ENCODE measurements at places on chromosomes 11 and 22. TPM values are rescaled to one million over a fixed set of nuclear protein-coding genes. Genes with fewer than 3 reads are reported as not detected.

PDE2A gene
- 3.0 TPM for total RNA-seq

CBX7 gene
- total RNA-seq: 0.37 TPM

PARVG gene
- total RNA-seq: 0.04 TPM

GP1BB gene
- 1.3 TPM for total RNA-seq

TPBGL gene
- not detected for total RNA-seq

OPCML gene
- 0.12 TPM for total RNA-seq

POLR2F gene
- total RNA-seq: 145 TPM

NXPE2 gene
- total RNA-seq: not detected

ZNF280B gene
- 2.4 TPM for total RNA-seq

NLRP6 gene
- total RNA-seq: not detected

SYT7 gene
- total RNA-seq: 10.8 TPM

DNA sequence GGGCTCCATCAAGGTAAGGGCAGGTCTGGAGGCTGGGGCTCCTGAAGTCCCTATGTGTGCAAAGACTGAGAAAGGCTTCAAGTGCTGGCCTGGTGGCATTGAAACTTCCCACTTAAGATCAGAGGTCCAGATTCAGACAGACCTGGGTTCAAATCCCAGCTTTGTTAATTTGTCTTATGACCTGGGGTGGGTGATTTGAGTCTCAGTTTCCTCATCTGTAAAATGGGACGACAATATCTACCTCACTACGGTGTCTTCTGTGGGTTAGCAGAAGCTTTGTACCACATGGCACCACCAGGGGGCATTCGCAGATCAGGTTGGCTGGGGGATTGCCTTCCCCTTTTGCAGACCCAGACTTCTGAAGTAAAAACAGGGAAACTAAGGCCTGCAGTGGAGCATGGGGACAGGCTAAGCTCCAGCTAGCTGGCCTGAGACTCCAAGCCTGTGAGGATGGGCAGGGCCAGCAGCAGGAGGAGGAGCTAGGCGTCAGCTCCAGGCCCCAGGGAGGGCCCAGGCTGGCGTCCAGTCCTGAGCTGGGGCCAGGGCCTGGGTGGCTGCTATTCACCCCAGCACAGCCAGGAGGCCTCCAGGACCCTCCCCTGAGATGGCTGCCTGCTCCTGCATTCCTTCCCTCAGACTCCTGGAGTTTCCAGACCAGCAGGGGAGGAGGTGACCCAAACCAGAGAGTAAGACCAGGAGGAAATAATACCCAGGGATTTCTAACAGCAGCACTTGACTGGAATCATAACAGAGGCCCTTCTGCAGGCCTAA lies 1.5 kb downstream of the CASTOR1 start:
- peak; percentile 60 for DNase-seq

DNA sequence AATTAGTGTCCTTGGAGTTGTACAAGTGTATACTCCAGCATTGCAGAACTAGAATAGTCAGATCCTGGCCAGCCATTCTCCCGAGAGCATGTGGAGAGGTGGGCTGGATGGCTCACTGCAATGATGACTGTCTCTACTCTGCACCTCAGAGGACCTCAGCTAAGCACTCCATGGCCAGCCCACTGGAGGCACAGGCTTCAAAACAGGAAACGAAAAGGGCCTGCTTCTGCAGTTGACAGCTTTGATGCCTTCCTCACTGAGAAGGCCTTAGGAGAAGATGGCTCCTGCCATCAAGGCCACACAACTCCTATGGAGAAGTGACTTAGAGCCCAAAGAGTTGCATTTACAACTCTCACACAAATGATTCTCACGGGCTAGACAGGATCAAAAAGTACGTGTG lies 9.1 kb downstream of the POLD4 start:
- DNase-seq: no peak

GRCh38 chr11:86910592-86910991 lies 44.6 kb downstream of the FZD4 start:
- DNase-seq: no peak

GRCh38 chr11:75240311-75241035 lies at the start of gene TPBGL:
Gene TPBGL (plus strand): TSS chr11:75240774. CDS start chr11:75241050, 276 bp downstream.
- DNase-seq: no peak

DNA sequence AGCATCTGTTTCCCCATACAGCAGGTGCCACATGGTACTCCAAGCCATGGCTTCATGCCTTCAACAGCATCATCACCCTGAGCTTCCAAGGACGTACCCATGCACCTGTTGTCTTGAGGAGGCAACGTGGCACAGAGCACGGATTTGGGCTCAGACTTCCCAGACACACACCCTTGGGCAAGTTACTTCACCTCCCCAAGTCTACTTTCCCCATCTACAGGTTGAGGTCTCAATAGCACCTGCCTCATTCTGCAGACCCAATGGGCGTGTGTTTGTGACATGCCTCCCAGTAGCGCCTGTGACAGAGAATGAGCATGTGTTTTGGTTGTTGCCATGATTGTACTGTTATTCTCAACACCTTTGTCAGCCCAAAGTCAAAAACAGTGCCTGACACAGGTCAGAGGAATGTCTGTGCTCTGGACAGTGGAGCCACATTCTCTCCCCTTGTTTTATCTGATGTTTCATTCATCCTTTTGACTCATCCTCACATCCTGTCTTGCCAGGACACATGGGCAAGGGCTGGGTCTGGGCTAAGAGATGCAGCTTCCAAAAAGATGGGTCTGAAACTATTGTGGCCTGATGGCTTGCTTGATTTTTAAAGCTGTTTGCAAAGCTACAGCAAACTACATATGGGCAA lies 53.4 kb upstream of the CCND1 start:
- no peak for DNase-seq

- no peak for DNase-seq
These were observed 196.5 kb downstream of the SHANK2 start for GRCh38 chr11:71055925-71056324.

GRCh38 chr22:38153821-38154562 lies 27.6 kb downstream of the PLA2G6 start:
- no peak for DNase-seq

GRCh38 chr11:94472916-94473799 lies 20.5 kb downstream of the MRE11 start:
- no peak for DNase-seq

DNA sequence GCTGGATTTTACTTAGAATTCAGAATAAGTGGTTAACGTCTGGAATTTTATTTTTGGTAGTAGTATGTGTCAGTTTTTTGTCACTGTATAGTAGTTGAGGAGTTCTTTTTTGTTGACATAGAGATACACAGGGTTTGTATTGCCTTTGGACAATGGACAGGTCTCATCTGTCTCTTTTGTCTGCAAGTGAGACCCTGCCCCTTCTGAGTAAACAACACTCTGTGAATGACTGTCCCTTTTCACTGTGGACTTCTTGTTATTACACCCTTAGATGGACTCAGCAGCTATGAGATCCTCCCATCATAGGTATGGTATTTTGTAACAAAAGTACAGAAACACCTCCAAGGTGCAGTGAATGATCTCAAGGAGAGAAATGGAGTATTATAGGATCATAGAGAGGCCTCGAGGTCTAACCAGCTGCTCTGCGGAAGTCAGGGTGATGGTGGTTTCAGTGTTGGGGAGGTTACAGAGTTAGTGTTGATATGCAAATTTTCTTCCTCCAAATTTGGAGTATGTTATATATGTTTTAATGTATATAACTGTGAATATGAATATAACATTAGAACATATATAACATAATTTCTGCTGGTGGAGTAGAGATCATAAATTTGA lies 7.8 kb downstream of the PPP6R3 start:
- DNase-seq: no peak

DNA sequence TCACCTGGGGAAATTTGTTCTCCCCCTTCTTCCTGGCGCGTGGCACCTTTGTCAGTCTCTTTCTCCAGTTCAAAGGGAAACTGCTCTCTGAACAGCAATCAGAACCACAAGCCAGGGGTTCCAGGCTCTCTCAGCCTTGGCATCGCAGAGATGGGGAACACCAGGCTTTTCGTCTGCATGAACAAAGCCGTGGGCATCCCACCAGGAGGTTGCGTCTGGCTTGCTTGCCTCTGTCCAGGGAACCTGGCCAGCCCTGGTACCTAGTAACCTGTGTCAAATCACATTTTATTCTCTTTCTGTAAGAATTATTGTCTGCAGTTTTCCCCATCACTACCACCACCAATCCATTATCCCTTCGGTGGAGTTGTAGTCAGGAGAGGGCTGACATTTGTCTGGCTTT lies 107.0 kb downstream of the WNT7B start:
- DNase-seq: no peak

DNA sequence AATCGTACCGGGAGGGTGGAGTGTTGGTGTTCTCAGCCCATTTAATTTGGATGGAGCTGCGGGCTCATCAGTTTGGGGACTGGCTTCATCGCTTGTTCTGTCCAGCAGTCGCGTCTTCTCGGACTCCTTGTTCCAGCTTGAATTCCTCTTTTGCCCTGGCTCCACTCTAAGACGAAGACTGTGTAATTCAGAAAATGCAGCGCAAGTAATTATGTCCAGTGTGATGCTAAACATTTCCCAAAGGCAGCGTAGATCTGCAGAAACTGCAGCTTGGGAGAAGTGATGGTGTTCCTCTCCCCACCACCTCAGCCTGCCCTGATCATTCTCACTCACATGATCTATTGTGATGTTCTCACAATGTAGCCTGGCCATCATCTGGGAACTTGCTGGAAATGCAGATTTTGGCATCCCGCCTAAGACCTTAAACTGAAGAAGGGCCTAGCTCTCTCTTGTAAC lies 666 bp downstream of the SLC25A18 start:
- DNase-seq: no peak

GRCh38 chr11:8252946-8253345 lies 10.7 kb downstream of the LMO1 start:
- DNase-seq: no peak

GRCh38 chr11:117972629-117973502 lies 13.3 kb upstream of the IL10RA start:
- peak; percentile 57 for DNase-seq

DNA sequence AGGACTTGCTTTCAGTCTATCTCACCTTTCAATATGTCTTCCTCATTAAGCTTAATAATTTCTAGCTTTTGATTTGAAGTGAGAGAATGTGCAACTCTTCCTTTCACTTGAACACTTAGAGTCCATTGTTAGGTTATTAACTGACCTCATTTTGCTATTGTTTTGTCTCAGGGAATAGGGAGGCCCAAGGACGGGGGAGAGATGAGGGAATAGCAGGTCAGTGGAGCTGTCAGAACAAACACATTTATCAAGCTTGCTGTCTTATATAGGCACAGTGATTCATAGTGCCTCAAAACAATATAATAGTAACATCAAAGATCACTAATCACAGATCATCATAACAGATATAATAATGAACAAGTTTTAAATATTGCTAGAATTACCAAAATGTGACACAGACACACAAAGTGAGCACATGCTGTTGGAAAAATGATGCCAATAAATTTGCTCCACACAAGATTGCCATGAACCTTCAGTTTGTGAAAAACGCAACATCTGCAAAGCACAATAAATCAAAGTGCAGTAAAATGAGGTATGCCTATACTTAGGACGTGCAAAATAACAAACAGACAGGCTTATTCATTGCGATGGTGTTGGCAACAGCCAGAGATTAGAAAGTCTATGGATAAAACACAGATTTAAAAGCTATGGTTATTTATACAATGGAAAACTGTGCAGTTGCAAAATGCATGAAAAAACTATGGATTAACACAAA lies 106.3 kb upstream of the TEAD1 start:
- no peak for DNase-seq

DNA sequence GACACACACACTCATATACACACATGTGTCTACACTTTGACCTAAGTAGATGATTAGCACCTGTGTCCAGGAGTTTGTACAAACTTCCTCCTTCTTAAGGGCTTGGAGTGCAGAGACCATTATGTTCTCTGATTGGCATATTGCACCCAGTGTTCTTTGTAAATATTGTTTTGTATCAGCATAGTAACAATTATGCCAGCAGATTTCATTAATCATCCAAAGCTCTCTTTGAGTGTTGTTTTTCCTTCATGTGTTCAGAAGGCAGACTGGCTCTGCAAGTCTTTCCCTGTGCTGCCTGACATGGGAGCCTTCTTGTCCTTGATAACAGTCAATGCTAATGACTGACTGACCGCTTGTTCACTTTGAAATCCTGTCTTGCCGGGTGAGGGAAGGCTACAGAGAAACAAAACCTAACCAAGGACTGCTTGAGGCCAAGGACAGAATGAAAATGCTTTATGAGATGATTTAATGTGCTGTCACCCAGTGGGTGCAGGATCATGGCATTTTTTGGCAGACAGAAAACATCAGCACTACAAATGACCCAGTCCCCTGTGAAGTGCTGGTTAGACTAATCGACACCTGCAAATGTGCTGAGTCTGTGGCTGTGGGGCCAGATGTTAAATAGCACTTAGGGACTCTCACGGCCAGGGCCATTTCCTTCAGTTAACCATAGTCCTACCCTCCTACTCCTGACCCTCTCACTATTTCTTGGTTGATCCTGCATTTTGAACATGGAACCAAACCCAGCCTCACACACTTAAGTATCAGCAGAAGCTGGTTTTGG lies 6.6 kb upstream of the BARX2 start:
- DNase-seq: no peak

DNA sequence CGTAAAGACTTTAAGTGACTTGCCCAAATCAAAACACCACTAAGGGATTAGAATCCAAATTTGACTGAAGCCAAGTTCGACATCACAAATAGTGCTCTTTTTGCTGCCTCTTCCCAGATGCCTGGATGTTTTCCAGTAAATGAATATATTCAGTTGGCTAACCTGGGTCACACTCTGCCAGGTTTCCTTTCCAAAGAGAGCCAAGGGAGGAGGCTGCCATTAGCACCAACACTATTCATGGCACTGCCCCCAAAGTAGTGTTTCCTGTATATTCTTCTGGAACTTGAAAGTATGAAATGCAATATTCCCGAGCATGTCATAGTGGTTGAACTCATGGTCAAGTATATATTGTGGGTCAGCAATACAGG lies 219.3 kb upstream of the UBASH3B start:
- no peak for DNase-seq

DNA sequence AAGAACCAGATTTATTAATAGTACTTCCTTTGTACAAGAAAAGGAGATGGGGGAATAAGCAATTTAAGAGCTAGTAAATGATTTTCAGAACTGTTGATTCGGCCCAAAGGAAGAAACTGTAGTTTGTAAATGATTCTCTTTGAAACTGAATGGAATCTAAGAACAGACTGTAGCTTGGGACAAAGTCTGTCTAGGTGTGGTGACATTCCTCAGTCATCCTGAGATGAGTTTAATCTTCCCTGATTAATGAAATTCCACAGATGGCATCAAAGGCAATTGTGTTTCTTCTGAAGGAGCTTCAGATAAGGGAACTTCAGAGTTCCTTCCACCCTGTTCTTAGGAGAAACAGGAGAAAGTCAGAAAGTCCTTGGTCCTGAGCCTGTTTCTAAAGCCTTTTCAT lies 2095.9 kb downstream of the LRRC4C start:
- no peak for DNase-seq

DNA sequence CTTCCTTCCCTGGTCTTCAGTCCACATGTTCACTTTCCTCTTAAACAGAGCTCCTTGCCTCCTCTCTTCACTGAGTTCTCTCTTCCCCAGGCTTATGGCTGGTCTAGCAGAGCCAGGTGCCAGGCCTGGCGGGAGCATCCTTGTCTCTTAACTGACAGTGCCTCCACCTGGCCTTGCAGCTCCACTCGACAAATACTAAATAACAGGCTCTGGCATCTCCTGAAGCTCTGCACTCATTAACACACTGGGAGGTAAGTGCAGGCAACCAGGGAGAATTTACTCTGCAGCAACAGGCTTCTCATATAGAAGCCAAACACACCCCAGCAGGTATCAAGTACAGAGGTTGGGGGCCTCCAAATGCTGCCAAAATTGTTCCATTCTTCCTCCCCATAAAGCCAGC lies 438.1 kb downstream of the SOX6 start:
- no peak for DNase-seq

- DNase-seq: no peak
These were observed 39.9 kb downstream of the MAML2 start for GRCh38 chr11:96303064-96303463.

All from H4 (cell line).